Stimulated activated naive CD4-positive, alpha-beta T cell treated with Interleukin-2 at 50 U/mL for 16 hours (primary cell): ENCODE measurements at places on chromosomes 3 and 15.
A peak's percentile ranks its signal among the peaks of the same experiment; 100 is the strongest.

DNA sequence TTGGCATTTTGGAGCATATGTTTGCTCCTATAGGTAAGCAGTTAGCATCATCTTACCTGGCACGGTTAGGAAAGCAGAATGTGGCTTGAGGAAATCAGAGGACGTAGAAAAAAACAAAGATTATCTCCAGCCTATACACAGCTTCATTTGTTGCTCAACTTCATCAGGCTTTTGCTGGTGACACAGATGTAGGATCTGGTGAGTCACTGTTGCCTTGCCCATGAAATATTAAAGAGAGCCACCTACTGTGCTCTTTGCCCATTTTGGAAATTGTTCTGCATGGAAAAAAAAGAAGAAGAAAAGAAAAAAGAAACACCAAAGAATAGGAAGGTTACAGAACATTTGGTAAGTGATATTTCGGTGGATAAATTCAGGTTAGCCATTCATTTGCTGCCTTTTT, 3.8 kb downstream of the IL1RAP start:
- DNase-seq, result no peak

- DNase-seq, result no peak
Measured at GRCh38 chr3:118269537-118270125, 765.0 kb downstream of the IGSF11 start.

- no peak for DNase-seq
Measured at GRCh38 chr3:12372741-12373280, 83.9 kb downstream of the PPARG start.

DNA sequence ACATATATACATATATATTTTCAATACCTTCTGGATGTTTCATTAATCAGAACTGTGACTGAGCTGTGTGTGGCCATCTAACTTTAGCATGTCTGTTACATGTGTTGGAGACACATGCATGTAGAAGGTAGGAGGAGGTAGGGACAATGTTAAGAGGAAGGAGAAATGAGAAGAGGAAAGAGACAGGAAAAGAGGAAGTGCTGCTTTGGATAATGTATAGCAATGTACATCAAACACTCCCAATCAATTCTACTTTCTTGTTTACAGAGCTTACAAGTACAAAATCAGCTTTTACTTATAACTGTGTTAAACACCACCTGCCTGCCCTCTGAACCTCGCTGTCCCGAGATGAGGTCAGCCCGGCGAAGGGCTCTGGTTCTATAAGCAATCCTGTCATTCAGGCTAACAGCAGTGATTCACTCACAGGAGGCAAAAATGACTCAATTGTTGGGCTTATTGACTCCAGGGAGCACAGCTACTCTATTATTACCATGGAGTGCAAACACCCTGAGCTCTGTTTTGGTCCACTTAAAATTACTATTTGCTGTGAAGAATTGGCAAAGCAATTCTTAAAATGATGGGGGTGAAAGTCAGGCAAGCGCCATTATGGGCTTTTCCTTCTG, 188.9 kb downstream of the MEIS2 start:
- no peak for DNase-seq

GRCh38 chr3:37897763-37898162, 36.1 kb downstream of the CTDSPL start:
- no peak for DNase-seq

- DNase-seq, result no peak
Measured at GRCh38 chr3:13901935-13902584, 22.2 kb upstream of the WNT7A start.

DNA sequence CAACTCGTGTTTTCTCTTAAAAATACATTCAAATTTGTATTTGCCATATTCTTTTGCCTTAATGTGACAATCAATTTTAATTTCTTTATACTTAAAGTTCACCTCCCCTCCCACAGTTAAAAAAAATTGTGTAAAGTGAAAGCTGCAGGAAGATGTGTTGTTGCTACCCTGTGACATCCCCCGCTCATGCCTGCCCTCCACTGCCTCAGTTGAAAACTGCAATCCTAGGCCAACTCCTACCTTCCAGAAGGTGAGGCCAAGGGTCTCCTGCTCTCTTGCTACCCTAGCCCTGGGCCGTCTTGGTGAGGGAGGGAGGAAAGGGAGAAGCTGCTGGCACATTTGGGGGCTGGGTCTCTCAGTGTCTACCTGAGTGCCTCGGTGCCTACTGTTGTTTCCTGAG, 57.0 kb upstream of the CMTM7 start:
- DNase-seq, result peak; percentile 47

- DNase-seq, result no peak
Measured at GRCh38 chr3:156685198-156685597, 10.8 kb downstream of the TIPARP start.

- no peak for DNase-seq
Measured at GRCh38 chr15:44550256-44550655, 13.3 kb downstream of the EIF3J start.

GRCh38 chr15:50773389-50773788, 7.9 kb upstream of the SPPL2A start:
- no peak for DNase-seq

GRCh38 chr3:101950510-101950909, 101.2 kb downstream of the NFKBIZ start:
- DNase-seq, result no peak

- no peak for DNase-seq
Measured at GRCh38 chr3:123169492-123169929, 32.2 kb upstream of the SEC22A start.

DNA sequence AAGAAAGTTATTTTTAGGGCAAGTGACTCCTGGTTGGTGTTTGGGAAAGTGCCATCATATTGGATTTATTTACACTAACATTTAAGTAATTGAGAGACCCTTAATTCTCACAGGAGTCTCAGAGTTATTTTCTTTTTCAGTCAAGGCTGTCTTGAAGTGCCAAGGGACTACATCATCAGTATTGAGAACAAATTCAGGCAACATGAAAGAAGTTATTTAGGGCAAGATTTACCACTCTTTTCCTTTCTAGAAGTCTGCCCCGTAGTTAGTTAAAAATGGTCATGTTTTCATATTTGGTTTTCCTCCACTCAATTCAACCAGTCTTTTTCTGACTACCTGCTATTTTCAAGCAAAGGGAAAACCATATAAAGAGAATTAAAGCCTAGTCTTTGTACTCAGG, 6.1 kb downstream of the B4GALT4 start:
- no peak for DNase-seq

DNA sequence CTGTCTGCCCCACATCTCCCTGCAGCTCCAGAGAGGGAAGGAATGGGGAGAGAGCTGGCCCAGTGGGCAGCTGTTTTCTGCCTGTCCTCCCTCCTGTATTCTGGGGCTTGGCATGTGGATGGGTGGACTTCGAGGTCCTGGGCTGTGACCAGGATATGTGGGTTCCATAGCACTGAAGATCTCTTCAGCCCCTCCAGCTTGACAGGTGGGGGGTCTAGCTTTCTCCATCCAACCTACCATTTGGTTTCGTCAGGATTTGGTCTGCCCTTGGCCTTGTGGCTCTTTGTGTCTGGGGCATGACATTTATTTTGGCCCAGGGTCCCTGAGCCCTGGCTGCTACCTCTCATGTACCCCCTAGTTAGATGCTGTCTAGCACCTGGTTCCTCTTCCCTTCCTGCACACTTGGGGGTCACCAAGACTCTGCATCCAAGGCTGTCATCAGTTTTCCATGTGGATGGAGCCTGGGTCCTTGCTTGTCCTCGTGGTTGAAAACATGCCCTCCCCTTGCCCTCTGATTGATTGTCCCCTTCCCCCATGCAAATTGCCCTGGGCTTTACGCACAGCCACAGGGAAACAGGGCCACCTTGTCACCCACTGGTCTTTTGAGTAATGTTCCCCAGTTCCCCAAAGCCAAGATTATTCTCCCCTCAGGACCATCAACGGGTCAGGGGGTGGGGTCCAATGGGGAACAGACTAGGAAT, 3.2 kb downstream of the EPHB3 start:
- no peak for DNase-seq

- DNase-seq, result no peak
Measured at GRCh38 chr15:33430577-33430976, 119.8 kb downstream of the RYR3 start.

GRCh38 chr3:110314512-110315114, 757.0 kb upstream of the NECTIN3 start:
- DNase-seq, result peak; percentile 19

GRCh38 chr3:87390353-87390752, 114.0 kb upstream of the POU1F1 start:
- no peak for DNase-seq
